ENCODE measurements at places on chromosomes 6 and 20.

DNA sequence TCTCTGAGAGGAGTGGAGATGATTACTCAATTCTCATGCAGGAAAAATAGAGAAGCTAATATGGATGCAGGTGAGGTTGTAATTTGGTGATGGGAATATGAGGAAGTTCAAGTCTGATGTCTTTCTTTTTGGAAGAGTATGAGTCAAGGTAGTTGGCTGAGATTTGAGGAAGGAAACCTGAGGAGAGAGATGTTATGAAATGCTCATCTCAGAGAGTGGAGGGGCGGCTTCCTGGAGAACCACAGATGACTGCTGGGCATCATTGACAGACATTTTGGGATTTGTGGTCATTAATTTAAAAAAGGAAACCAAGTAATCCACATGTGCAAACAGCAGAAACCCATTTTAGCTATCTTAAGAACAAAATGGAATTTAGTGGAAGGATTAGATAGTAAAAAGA is 72.5 kb upstream of the UST start:
- no peak for DNase-seq

GRCh38 chr6:32133786-32134185 is 3.7 kb upstream of the FKBPL start:
- no peak for DNase-seq

GRCh38 chr20:34374209-34374760 is 11.2 kb downstream of the ITCH start:
- no peak for DNase-seq

DNA sequence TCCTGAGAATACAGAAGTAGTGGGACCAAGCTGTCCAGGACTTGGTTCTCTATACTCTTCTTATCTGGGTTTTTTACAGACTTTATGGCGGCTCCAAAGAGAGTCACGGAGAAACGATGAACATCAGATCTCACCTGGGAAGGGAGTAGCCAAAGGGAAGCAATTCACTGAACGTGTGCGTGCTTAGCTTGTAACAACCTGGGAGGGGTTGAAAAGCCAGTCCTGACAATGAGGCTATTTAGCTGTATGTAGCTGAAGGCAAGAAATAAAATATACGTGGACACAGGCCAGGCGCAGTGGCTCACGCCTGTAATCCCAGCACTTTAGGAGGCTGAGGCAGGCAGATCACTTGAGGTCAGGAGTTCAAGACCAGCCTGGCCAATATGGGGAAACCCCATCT is 18.2 kb upstream of the RBL1 start:
- DNase-seq, result no peak

DNA sequence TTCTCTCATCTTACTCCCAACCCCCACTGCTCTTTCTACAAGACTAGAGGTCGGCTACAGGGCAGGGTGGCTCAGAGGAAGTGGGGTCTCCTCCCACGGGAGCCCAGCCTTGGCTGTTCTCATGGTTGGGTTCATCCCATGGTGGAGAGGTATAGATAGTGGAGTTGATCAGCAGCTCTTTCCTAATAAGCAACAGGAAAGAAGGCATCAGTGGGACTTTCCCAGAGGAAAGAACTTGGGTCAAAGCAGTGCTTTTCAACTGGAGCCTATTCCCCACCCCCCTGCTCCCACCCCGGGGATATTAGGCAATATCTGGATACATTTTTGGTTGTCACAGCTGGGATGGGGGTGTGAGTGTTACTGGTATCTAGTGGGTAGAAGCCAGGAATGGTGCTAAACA is 200.9 kb downstream of the NFATC2 start:
- DNase-seq, result no peak

- no peak for DNase-seq
Measured at GRCh38 chr6:127192911-127193541, 73.6 kb upstream of the RNF146 start.

DNA sequence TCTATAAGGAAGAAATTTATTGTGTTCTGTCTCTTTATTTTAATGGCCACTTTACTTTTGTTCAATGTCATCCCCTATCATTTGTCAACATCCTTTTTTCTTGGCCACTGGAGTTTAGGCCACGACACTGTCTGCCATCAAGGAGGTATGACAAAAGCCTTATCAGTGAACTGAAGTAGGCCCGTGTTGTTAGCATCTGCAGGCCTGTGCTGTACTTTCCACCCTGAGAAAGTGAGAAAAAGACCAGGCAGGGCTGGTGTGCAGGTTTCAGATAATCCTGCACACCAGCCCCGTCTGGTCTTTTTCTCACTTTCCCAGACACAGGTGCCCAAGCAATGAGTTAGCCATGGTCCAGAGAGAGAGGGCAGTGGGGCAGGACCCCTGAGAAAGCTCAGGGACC is 57.6 kb downstream of the GOPC start:
- DNase-seq, result no peak

- peak; percentile 20 for DNase-seq
Measured at GRCh38 chr6:18330548-18331081, 56.5 kb upstream of the RNF144B start.

DNA sequence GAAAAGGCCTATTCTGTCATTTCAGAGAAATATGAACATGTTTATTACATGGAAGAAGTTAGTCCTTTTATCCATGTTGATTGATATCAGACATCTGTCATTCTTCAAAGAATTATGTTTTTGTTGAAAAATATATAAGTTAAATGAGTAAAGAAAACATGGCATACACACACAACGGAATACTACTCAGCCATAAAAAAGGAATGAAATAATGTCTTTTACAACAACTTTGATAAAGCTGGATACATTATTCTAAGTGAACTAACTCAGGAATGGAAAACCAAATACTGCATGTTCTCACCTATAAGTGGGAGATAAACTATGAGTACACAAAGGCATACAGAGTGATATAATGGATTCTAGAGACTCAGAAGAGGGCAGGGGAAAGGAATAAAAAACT is 9.3 kb downstream of the FKBP5 start:
- no peak for DNase-seq

GRCh38 chr20:56171087-56172012 is 77.2 kb upstream of the MC3R start:
- DNase-seq, result peak; percentile 55

DNA sequence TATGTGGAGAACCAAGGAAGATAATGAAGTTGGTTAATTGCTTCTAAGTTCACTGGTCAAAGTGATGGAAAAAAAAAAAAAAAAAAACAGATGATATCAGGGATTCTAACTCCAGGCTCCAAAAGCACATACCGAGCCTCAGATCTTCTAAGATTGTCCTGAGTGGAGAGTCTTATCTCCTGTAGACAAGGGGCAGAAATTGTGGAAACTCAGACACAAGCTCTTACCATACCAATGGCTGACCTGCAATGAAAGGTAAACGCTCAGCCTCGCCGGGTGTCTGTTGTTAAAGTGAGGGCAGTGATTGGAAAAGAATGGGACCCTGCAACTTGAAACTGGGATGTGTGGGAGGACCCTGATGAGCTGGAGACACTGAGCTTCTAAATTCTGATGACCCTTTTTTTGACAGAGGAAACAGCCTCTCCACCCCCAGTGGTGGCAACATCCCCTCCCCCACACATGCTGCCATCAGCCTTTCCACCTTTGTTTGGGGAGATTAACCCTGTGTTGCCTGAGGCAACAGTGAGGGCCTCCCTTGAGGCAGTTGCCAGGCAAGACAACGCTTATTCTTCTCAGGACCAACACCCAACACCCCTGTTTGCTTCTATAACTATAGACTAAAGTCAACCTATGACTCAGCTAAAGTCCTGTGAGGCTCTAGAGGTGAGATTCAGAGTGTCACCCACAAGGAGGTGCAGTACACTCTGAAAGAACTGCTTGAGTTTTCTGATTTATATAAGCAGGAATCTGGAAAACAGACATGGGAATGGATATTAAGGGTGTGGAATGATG is 154.0 kb downstream of the THBS2 start:
- no peak for DNase-seq

DNA sequence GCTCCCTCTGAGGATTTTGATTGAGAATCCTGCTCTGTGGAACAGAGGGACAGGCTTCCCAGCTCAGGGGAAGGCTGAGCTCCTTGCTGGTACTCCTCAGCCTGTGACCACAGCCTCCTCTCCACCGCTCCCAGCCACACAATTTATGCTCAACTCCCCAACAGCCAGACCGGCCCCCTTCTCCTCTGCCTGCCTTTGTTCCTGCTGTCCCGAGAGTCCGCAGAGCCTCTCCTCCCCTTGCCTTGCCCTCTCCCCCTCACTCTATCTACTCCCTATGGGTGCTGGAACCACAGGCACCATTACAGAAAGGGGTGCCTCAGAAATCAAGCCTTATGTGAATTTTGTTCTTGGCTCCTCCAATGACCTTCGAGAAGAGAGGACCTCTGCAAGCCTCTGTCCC is 15.9 kb downstream of the MAP1LC3A start:
- DNase-seq, result no peak

Measured in midbrain (tissue), 1 donor.